GM03348 (cell line): ENCODE measurements at places on chromosomes 6 and 20.

GRCh38 chr6:7086488-7086887 lies 21.3 kb upstream of the RREB1 start:
- peak; percentile 60 for DNase-seq

- no peak for DNase-seq
Observed at GRCh38 chr6:6969761-6970223, 138.0 kb upstream of the RREB1 start.

- DNase-seq: no peak
Observed at GRCh38 chr20:62067547-62068260, 2.0 kb upstream of the TAF4 start.

DNA sequence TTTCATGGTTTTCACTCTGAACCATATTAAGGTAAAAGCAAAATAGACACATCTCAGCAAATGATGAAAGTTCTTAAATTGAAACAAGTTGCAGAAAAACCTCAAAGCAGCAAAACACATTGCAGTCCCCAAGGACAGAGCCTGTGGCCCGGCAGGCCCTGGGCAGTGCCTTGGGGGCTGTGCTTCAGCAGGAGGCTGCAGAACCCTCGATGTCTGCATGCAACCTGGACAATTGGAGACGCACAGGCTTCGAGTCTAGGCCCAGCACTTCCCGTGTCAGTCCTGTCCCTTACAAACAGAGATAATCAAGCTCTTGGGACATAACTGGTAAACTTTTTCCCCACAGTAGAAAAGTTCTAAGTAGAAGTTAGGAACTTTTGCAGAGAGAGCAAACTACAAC lies 9.2 kb downstream of the PYGB start:
- DNase-seq: no peak

DNA sequence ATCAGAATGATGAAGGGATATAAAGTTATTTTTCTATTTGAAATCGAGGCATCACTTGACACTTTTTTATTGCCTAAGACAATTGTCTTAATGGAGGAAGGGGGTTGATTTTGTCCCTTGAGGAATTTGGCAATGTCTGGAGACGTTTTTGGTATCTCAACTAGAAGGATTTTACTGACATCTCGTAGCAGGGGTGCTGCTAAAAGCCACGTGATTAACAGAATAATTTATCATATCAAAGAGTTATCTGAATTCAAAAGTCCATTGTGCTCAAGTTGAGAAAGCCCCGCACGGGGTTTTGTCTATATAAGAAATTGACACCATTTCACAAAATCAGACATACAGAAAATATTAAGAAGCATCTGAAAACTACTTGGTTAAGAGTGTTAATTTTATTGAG lies 1.5 kb upstream of the TAAR6 start:
- DNase-seq: no peak

- peak; percentile 95 for DNase-seq
Observed at GRCh38 chr6:42978839-42979522, at the start of gene PEX6. Gene PEX6, minus strand, starts transcription at chr6:42979181. Its CDS starts 31 bp downstream, at chr6:42979150.

GRCh38 chr20:20018366-20018765 lies 1.2 kb downstream of the NAA20 start:
- no peak for DNase-seq

- DNase-seq: no peak
Observed at GRCh38 chr6:117417851-117418250, 7.9 kb downstream of the ROS1 start.

- no peak for DNase-seq
Observed at GRCh38 chr6:34074064-34074742, 71.7 kb downstream of the GRM4 start.

- DNase-seq: no peak
Observed at GRCh38 chr6:150987371-150987828, 121.9 kb downstream of the MTHFD1L start.

DNA sequence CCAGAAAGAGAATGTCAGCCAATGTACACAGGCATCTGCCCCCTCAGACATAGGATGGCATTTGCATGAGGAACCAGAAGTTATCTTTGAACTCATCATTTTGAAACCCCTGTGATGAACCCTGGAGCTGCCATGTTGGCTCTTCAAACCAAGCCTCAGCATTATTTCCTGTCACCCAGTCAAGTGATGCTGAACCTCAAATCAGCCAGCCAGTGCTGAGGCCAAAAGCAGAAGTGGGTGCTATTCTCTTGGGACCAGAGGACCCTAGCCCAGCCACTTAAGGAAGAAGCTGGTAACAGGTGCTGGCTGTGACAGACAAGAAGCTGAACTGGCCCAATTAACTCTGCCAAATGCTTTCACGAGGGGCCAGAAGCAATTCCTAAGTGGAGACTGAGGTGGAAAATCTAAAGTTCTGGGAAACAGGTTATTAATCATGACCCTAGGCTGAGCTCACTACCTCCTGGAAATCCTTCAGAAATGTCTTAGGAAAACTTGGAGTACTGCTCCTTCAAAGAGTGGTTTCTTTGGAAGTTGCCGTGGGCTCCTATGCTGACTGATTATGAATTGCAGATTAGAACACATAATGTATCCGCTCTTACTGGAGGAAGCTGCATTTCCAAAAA lies 4.0 kb downstream of the PKIG start:
- no peak for DNase-seq

- peak; percentile 49 for DNase-seq
Observed at GRCh38 chr20:53642196-53643030, 48.8 kb upstream of the ZNF217 start.

- peak; percentile 89 for DNase-seq
Observed at GRCh38 chr20:33561692-33562601, 72.1 kb downstream of the CBFA2T2 start.

DNA sequence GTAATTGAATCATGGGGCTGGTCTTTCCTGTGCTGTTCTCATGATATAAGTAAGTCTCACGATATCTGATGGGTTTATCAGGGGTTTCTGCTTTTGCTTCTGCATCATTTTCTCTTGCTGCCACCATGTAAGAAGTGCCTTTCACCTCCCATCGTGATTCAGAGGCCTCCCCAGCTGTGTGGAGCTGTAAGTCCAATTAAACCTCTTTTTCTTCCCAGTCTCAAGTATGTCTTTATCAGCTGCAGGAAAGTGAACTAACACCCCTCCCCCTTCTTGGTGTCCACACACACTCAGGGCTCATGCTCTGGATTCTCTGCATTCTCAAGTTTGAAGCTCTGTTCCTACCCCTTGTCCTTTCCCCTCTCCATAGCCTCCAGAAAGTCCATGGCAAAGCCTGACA lies 107.1 kb downstream of the THBS2 start:
- no peak for DNase-seq

DNA sequence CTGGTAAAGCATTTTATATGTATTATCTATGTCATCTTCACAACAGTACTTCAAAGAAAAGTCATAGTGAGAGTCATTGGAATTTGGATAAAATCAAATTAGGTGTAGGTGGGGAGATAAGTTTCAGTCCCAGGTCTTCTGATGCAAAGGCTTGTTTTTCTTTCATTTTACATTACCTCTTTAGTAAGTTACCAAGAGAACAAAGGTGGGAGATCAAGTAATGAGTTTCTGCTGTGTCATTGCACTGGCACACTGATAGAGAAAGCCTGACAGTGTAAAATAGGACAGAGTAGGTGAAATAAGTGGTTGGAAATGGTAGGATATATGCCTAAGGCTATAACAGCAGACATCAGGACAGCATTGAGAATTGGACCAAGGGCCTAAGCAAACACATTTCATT lies 250.4 kb downstream of the NKAIN2 start:
- DNase-seq: no peak

DNA sequence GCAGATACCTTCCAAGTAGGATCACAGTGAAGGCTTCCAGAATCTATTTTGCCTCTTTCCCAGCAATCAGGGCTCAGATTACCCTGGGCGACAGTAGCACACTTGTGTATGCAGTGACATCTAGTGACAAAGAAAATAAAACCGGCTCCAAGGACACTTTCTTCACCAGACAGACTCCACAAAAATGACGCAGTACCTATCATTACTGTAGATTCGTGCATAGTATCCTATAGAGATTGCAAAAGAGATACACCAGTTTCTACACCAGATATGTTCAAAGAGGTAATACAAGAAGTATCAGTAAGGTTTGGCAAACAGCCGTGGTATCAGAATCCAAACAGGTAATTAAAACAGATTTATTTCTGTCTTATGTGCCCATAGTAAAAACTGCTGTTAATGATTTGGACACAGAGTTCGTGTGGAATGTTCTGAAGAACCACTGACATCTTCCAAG lies 600.4 kb upstream of the JAG1 start:
- peak; percentile 74 for DNase-seq

DNA sequence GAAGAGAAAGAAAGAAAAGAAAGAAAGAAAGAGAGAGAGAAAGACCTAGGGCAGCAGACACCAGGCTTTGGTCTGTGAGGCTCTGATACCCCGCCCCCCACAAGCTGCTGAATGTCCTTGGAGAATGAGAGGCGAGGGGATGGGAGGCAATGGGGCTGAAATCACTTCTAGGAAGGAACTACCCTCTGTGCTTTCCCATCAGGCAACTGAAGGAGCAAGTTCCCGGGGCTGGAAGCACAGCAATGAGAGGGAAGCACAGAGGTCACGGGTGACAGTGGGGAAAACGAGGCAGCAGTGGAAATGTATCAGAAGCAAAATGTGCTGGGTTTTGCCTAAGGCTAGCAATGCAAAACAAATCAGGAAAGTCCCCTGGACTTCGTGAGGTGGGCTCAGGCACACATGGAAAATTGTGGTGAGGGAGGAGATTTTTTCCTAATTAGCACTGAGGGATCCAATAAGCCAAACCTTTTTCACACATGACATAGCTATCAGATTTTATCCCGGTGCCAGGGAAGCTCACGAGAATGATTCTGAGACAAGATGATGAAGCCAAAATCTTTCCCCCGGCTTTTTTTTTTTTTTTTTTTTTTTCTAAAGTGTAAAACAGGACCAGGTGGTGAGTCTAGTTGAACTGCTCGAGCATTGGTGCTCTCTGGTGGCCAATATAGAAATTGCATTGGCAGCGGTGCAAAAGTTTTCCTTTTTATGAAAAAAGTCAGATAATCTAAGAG lies 16.8 kb upstream of the ARFGEF2 start:
- peak; percentile 81 for DNase-seq

GRCh38 chr20:50360218-50360672 lies 149.9 kb upstream of the PTPN1 start:
- no peak for DNase-seq

DNA sequence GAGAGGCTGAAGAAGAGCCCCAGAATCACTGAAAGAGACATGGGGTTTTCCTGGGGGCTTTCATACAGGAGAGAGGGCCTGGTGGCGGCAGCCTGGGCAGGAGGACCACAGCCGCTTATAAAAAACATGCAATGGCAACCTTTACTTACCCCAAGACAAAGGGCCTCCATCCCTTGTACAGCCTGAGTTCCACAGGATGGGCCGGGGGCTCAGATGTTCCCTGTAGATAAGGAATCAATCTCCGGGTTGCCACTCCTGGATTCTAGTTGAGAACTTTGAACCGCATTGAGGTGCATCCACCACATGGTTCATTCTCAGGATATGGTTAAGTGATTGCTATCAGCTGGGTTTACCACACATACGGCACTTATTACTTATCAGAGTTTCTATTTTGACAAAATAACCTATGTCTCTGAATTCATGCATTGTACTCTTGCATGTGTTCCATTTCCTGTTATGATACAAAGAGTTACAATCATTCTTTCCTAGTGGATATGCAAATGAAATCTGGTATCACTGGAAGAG lies 677.6 kb downstream of the KIF16B start:
- no peak for DNase-seq

DNA sequence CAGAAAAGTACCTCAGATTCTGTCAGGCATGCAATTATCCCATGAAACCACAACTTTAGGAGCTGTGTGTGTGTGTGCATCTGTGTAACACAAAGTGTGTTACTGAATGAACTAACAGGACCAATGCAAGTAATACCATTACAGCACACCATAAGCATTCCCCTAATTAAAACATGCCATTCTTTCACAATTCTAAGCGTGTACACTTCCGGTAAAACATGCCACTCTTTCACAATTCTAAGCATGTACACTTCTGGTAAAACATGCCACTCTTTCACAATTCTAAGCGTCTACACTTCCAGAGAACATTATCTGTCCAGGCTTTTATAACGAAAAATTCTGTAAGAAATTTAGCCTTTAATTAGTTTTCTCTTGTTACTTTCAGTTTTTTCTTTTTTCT lies 238.2 kb downstream of the GMDS start:
- no peak for DNase-seq

DNA sequence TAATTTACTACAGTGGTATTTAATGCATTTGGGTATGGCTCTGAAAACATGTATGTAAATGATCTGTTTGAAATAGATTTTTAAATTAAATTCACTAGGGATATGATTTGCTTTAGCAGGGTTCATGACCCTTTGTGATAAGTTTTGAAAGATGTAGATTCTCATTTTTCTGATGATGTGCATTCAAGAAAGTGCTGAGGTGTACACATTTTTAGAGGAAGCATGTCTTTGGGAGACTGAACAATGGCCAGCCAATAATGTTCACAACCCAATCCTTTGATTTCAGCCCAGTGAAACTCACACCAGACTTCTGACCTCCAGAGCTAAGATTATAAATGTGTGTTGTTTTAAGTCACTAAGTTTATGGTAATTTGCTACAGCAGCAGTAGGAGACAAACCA lies 71.1 kb downstream of the TMEM244 start:
- DNase-seq: no peak

DNA sequence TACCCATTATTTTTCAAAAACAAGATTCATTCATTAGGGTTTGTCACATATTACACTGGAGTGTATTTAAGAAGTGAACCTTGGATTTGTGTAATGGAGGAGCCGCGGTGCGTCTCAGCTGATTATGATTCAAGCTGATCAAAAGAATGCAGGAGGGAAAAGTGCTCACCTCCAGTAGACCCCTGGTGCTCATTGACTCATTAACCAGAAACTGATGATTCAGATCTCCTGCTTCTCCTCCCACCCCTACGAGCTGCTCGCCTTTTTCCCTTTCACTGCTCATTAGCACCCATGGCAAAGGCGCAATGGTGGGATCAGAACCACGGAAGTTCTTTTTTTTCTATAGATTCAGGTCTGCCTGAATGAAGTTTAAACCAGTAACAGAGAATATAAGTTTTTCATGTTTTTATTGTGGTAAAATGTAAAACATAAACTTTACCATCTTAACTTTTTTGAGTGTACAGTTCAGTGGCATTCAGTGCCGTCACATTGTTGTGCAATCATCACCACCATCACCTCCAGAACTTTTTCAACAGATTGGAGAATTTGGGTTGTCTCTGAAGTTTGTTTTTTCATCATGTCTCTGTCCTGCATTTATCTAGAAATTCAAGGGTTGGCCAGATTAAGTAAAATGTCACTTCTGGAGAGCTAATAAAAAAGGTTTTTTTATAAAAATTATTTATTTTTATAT lies 101.6 kb downstream of the LINC00237 start:
- no peak for DNase-seq

DNA sequence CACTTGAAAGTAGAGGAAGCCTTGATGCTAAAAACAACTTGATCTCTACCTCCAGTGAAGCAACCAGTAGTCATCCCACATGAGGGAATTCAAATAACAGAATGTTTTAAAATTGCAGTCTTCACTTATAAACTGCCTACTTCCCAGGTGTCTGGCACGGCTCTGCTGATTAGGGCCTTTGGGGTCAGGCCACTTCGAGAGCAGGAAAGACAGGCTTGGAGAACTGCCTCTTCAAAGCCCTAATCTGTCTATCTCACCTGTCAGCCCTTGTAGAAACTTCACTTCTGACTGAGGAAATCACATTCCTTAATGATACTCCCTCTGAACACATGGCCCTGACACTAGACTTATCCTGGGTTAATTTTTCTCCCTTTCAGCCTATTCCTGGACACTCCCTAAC lies 458.6 kb downstream of the TENT5A start:
- no peak for DNase-seq
